ENCODE measurements at places on chromosomes 7 and 10.

DNA sequence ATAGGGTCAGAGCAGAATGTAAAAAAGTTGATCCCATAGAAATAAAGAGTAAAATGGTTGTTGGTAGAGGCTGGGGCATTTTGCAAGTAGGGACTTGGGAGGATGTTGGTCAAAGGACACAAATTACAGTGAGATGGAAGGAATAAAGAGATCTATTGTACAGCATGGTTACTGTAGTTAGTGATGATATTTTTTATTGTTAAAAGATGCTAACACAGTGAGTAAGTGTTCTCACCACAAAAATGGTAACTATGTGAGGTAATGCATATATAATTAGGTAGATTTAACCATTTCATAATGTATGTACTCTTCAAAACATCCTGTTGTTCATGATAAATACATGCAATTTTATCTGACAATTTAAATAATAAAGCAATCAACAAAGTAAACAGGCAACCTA is 280.7 kb upstream of the MAGI2 start:
- DNase-seq: no peak

- no peak for DNase-seq
Observed at GRCh38 chr10:28631896-28632583, 45.3 kb upstream of the BAMBI start.

DNA sequence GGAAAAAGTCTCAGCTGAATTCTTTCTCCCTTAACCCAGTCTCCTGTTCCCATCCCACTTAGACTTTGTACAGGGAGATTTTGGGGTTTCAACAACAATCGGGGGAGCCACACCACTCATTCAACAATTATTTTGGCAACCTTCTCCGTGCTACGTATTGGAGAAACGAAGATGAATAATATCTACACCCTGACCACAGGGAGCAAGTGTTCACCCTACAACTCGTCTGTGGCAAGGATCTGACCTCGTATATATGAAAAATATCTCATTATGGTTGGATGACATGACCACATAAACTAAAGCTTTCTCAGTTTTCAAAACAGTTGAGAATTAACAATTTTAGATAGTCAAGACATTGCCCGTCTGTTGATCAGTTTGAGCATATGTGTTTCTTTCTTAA is 302.1 kb downstream of the CACNA2D1 start:
- no peak for DNase-seq

- DNase-seq: no peak
Observed at GRCh38 chr10:34908481-34908880, 93.4 kb upstream of the PARD3 start.

DNA sequence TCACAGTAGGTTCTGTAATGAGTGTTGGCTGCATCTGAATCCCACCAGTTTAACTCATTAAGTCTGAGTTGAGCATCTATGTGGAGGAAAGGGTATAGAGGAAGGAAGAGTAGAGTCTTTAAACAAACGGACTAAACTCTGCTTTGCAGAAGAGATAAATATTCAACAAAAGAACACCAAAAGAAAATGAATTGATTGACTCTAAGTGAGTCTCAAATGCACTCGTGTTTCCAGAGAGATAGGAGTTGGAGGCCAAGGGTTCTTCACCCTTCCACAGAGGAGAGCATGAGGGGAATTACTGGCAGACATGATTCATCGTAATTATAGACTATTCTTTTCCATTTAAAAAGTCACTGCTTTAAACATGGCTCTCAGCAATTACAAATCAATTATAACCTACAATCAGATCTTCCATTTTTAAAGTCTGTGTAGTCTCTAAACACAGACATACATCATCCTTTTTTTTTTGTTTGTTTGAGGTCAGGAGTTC is 56.3 kb downstream of the PLPP4 start:
- no peak for DNase-seq

GRCh38 chr7:131556909-131557651 is 652 bp upstream of the PODXL start:
- no peak for DNase-seq

DNA sequence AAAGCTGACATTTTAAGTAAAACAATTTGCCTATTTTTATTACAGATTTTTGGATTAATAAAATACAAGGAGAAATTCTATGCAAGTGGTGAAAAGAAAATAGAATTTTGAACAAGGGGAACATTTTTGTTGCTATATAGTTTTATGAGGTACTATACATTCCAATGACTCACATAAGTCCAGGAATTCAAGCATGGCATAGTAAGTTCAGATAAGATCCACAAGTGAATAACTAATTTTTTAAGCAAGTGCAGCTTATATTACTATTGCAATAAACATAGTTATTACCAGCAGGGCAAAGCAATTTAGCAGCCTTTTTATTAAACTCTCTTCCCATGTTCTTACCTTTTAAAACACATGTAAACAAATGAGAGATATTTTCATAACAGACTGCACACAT is 1123.5 kb upstream of the LRRN3 start:
- no peak for DNase-seq

DNA sequence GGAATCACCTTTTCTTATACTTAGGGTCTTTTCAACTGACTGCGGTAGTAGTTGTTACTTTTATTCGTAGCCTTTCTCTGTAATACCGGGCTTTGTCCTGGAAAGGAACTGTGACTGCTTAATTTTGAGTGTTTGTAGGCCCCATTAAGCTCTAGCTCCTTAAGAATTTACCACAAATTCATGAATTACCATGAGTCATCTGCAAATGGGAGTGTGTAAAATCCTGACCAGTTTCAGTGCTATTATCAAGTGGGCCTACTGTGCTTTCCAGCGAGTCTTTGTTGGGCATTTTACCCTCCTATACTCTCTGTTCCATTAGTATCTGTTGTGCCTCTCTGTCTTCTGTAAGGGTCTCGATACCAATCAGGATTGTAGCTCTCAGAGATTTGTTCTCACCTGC is 49.7 kb downstream of the ZMYND11 start:
- no peak for DNase-seq

- DNase-seq: no peak
Observed at GRCh38 chr7:101903515-101903868, 86.1 kb downstream of the CUX1 start.

DNA sequence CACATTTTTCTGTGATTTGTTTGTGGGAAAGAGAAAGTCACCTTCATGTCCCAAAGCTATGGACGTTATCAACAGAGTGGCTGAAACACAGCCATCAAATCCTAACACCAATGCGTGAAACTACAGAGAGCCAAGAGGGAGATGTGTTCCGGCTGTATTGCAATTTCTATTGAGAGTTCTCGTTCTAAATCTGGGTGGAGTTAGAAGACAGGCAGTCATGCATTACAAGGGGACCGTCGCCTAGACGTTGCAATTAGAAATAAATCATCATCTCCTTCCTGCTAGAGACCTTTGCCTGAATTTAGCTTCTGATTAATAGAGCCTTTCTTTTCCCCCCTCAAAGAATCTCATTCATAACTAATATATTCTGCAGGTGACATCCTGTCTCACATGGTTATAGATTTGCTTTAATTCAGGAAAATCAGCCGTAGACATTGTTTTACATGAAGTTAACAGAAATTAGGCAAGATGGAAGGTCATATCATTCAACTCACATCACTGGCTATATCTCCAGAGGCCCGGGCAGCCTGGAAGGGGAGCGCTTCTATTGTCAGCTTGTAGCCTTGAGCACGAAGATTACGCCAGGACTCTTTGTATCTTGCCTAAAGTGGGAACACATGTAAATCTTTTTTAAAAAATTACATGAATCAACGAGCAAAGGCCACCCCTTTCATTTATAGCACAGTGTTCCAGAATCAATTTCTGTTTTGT is 52.6 kb downstream of the HABP2 start:
- no peak for DNase-seq

DNA sequence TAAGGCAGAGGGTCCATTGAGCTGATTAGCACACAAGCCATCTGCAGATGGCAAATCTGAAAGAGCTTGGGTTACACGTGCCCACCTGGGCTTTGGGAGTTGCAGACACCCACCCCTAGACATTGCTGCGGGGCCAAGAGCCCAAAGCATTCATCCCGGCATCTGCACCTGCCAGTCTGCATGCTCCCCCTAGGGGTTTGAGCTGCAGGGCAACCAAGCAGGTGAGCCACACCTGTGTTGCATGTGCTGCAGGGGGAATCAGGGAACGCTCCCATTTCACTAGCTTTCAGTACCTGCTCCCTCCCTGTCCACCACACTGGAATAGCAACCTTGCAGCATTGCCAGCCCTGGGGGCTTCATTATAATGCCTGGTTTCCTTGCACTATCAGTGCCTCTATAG is 21.1 kb downstream of the C7orf33 start:
- DNase-seq: no peak

- no peak for DNase-seq
Observed at GRCh38 chr7:92668564-92668963, 78.4 kb upstream of the FAM133B start.

GRCh38 chr10:121324678-121325213 is 273.5 kb downstream of the FGFR2 start:
- DNase-seq: no peak

- DNase-seq: no peak
Observed at GRCh38 chr7:7851381-7851780, 117.2 kb upstream of the GLCCI1 start.

- DNase-seq: no peak
Observed at GRCh38 chr7:69868921-69869320, 270.6 kb downstream of the AUTS2 start.

DNA sequence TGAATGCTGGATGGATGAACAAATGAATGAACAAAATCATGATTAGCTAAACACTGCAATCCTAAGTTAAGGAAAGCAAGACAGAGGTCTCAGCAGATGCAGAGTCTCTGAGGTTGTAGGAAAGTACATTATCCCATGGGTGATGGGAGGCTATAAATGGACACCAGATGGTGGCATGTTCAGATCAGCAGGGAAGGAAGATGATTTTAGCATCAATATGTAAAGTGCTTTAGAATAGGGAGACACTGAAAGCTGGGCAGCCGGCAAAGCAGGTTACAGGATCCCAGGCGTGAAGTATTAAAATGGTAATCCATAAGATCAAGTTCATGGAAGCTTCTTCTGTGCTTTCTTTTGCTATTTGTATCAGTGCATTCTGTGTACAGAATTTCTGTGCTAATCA is 7.9 kb upstream of the RAPGEF5 start:
- no peak for DNase-seq

DNA sequence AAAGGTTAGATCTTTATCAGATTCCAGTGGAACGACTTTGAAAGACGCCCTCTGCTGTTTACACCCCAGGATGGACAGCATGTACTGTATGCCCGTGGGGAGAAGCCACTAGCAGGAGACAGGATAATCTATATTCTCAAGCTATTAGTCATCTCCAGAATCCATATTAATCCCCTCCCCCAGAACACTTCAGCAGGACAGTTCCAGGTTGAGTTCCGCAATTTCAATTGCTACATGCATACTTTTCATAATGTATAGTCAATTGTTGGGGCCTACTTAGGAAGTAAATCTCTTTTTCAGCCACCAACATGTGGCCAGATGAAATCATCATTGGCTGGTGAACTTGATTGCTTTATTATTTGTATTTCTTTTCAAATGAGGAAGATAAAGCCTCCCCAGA is 313.1 kb upstream of the SMIM30 start:
- no peak for DNase-seq

DNA sequence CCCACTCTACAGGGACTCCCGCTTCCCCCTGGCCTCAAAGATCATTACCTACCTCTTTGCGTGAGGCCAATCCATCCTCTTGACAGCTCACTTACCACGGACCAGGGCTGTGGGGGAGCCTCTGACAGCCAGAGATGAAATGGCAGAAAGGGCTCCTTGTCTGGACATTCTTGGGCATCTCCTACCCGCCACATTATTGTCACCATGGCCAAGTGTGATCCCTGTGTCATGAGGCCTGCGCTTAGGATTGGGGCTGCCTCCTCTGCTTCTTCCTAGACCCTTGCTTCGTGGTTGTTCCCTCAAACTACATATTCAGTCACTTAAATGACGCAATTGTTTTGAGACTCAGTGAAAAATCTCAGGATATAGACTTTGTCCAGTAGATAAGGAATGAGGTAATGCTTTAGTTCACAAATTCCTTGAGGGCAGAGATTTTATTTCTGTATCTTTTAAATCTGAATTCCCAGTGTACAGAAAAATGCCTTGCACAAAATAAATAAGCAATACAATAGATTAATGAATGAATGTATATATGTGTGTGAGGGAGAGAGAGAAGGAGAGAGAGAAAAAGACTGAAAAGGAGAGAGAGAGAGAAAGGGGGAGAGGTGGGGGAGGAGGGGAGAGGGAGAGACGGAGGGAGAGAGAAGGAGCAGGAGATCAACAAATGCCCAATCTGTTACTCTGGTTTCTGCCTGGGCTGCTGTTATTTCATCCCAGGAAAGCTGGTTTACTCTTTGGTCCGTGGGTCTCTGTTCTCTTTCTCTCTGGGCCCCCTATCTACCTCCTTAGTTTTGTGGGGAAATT is 159.0 kb downstream of the PLXNA4 start:
- DNase-seq: no peak

GRCh38 chr10:119845656-119846055 is 27.0 kb downstream of the MCMBP start:
- no peak for DNase-seq

GRCh38 chr10:60123172-60123571 is 216.8 kb upstream of the CCDC6 start:
- no peak for DNase-seq

DNA sequence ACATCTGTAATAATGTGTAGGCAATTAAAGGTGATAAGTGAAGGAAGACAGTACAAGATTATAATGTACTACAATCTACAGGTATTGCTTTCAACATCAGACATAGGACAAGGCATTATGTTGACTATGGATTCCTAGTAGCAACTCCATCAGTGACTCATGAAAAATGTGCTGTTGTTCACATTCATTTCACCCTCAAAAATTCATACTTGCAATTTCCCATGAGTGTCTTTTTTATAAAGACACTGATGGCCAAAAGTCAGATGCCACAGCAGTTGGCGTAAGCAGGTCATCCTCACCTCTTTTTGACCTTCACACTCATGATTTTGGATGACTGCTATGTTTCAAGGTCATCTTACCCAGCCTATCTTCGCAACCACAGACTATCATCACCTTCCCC is 100.0 kb upstream of the AMPH start:
- DNase-seq: no peak

DNA sequence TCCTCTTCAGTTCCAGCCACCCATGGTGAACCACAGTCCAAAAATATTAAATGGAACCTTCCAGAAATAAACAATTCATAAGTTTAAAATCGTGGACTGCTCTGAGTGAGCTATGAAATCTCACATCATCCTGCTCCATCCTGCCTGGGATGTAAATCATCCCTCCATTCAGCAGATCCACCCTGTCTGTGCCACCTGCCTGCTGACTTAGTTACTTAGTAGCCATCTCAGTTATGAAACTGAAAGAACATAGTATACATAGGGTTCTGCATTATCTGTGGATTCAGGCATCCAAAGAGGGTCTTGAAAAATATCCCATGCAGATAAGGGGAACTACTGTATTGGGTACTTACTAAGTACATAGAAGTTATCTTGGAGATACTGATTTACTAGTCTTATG is 89.0 kb downstream of the ST8SIA6 start:
- no peak for DNase-seq

GRCh38 chr10:71150796-71151195 is 61.6 kb upstream of the UNC5B start:
- no peak for DNase-seq

DNA sequence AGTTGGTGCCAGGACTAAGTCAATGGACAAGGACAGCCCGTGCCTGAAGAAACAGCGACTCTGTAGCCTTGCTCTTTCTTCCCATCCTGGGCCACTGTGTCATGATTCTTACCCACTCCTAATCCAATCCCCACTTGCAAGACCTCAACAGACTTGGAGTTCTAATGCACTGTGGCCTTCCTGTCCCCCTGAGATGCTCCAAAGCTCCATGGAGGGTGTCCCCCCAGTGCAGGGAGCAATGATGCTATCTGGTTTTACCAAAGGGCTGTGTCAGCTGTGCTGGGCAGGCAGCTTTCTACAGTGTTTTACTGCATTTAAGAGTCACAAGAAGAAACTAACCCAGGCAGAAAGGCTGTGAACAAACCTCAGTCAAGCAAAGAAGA is 108.1 kb downstream of the PRKAG2 start:
- no peak for DNase-seq

Data from stimulated activated CD4-positive, alpha-beta T cell treated with anti-CD3 and anti-CD28 coated beads, Interleukin-4, amount 100 ng/mL, for 4 hours (primary cell).